ENCODE measurements at places on chromosomes 12 and 14. TPM values are rescaled to one million over a fixed set of nuclear protein-coding genes. Genes with fewer than 3 reads are reported as not detected.
A peak's percentile ranks its signal among the peaks of the same experiment; 100 is the strongest.

TAS2R31 gene
- total RNA-seq, result 5.0 TPM

SERPINA4 gene
- not detected for total RNA-seq

SMCO2 gene
- not detected for total RNA-seq

DNA sequence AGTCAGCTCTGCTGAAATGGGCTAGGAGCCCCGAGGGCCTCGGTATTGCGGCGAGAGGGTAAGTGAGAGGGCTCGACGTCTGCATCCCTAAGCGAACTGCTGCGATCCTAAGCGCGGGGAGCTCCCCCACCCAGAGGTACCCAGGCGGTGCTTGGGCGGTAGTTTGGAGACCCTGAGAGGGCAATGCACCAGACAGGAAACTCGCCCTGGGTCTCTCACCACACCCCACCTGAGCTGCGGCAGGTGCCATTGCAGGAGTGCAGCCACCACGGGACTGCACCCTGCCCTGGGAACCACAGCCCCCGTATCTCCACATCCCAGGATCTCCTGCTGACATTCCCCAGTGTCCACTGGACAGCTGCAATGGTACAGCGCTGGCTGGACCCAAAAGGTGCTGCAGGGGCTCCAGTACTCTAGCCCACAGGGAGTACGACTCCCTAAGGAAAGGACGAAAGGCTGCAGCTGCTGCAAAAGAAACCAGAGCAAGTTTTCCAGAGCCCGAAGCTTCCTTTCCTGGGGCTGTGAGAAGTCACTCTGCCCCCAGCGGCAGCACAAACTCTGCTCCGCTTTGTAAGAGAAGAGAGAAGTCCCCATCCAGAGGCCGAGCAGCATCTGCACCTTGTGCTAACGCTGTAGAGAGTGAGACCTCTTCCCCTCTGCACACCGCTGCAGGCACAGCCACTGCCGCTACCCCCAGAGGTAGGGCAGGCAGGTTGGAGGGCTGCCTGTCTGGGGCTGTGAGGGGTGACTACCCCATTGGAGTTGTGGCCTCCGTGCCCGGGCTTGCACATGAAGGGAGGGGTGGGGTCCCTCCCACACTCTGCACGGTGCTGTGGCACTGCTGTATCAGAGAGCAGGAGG is 31.1 kb upstream of the MON2 start:
- ATAC-seq, result peak; percentile 85

DNA sequence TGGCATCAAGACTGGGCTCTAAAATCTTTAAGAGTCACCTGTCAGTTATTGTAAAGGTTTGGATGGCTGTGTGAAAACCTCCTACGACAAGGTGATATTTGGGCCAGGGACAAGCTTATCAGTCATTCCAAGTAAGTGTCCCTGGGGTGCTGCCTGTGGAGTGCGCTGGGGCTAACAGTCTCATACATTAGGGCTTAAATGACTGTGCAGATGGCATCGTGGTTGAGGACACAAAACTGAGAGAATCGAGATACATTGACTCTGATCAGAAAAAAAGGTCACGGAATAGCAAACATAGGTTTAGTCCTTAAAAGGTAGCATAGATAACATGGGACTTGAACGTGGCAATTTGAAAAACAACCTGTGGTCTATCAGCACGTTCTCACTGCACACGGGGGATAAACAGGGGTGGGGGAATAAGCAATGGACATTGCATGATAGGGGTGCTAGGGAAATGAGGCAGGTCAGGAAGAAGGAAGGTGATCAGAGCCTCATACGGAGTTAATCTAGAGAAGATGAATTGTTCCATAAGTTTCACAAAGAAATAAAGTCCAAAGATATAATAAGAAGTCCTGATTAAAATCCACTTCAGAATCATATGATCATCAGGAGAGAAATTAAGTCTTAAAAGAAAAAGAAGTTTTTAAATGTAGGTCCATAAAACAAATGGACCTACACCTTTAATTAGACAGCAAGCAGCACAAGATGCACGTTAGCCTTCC is 100.3 kb downstream of the DAD1 start:
- no peak for ATAC-seq

DNA sequence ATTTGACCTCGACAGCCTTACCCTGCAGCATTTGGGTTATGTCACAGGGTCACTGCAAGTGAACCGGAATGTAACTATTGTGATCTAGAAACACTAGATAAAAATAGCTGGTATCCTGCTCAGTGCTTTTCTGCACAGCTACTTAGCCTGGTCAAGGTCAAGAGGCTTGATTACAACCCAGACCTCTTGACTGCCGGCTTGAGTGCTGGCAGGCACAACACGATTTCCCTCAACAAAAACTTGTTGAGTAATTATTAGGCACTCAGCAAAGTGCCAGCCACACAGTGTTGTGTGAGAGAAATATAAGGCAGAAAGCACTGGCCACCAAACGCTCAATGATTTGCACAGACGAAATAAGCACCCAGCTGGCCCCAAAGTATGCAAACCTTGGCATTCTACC is 156.7 kb downstream of the NUAK1 start:
- no peak for ATAC-seq

- ATAC-seq, result no peak
Measured at GRCh38 chr14:23693252-23693775, 57.1 kb downstream of the DHRS2 start.

GRCh38 chr12:104478396-104479122 is 21.8 kb downstream of the CHST11 start:
- no peak for ATAC-seq

- no peak for ATAC-seq
Measured at GRCh38 chr12:96247563-96247962, 53.4 kb downstream of the ELK3 start.

- no peak for ATAC-seq
Measured at GRCh38 chr14:20386276-20386855, 26.9 kb downstream of the TEP1 start.

- no peak for ATAC-seq
Measured at GRCh38 chr12:16458521-16459078, 111.2 kb downstream of the MGST1 start.

DNA sequence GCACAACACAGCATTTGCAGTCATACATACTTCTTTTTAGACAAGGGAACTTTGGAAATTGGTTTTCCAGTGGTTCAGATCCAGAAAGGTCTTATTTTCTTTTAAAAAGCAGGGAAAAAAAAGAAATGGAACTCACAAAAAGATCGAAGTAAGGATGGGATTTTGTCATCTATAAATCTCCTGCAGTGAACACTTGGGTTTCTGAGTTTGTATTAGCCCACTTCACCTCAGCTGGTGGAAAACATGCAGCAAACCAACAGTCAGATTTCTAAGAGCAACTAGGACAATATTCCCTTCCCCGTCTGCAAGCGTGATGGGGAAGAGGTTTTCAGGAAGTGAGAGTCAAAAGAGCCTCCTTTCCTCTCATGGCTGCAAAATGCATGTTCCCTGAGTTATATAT is 4.6 kb downstream of the MYF5 start:
- no peak for ATAC-seq

DNA sequence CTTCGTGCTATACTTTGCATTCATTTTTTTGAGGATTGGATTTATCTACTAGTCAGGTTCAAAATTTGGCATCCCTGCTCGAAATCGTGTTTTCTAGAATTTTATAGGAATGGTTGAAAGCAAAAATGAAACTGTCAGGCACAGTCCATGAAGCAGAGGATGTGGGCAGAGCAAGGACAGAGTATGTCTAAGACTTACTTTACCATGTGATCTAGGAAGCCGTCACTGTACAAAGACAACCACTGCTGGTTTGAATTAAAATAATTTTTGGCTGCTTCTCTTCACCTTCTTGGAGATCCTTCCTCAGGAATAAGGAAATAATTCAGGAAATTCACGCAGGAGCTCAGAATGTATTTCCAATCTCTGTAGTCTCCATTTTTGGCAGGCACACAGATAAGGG is 31.6 kb upstream of the SGPP1 start:
- peak; percentile 42 for ATAC-seq

- no peak for ATAC-seq
Measured at GRCh38 chr12:70637303-70638085, at the start of gene PTPRB. TSS of gene PTPRB (minus strand) at chr12:70637429. CDS start at chr12:70637395, 34 bp downstream.

- peak; percentile 37 for ATAC-seq
Measured at GRCh38 chr12:52818388-52818787, 4.5 kb upstream of the KRT4 start.

DNA sequence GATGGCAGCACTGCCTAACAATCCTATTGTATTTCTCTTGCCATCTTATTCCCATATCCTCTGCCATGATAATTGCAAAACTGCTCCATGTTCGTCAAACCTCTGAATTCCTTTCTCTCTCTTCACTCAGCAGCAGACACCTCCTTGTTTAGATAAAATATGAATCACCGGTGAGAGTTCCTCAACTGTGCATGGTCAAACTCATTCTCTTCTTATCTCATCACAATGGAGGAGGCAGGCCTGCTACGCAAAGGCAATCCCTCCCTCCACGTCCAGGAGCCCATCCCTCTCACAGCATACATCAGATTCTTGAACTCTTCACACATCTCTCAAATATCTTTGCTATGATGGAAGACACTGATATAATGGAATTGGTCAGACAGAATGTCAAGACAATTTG is 90.1 kb upstream of the DAAM1 start:
- ATAC-seq, result no peak
